Fibroblast of mammary gland (primary cell): ENCODE measurements at places on chromosomes 13 and 19.
A peak's percentile ranks its signal among the peaks of the same experiment; 100 is the strongest.

- DNase-seq = no peak
These were observed 538.5 kb downstream of the GPC6 start for GRCh38 chr13:93765062-93765461.

GRCh38 chr13:32407854-32408253, 20.1 kb downstream of the N4BP2L1 start:
- no peak for DNase-seq

DNA sequence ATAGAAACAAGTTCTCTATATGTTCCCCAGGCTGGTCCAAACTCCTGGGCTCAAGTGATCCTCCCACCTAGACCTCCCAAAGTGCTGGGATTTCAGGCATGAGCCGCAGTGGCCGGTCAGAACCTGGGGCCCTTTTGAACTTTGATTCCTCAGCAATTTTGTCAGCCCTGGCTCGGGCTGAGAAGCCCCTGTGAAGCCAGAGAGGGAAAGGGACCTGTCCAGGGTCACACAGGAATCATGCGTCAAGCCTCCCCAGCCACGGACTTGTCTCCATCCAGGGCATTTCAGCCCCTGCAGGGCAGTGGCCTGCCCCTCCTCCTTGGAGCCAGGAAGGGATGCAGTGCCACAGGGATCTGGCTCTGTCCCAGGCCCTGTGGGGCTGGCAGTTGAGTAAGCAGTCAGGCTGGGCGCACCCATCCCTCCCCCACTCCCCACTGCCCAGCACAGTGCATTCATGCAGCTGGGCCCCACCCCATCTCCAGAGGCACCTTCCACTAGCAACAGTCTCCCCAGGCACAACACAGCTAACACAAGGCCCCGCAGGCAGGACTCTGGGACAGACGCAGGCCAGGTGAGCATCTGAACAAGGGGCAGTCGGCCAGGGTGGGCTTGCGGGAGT, at the start of gene CAPS:
CAPS (plus strand) TSS at position 516 of the 619 bp plus-strand sequence. CDS start 153 bp downstream, outside the sequence.
- peak; percentile 55 for DNase-seq

GRCh38 chr19:39410017-39410830, 2.2 kb upstream of the PLEKHG2 start:
- no peak for DNase-seq

- no peak for DNase-seq
These were observed 4.4 kb upstream of the CDK8 start for GRCh38 chr13:26249551-26249950.

- DNase-seq = peak; percentile 37
These were observed 188.0 kb upstream of the IRS2 start for GRCh38 chr13:109974354-109974753.

GRCh38 chr19:391726-392374, 17.1 kb downstream of the C2CD4C start:
- DNase-seq = no peak

- DNase-seq = no peak
These were observed 49.1 kb downstream of the SAE1 start for GRCh38 chr19:47179653-47180310.
